Activated B cell treated with CpG ODN at 0.5 μM for 24 hours (primary cell): ENCODE measurements at places on chromosomes 4 and X.
A peak's percentile ranks its signal among the peaks of the same experiment; 100 is the strongest.

GRCh38 chrX:3697701-3698279, 15.7 kb downstream of the PRKX start:
- peaks cover 2% of the 10 kb centered on the region for H3K36me3 ChIP-seq
- peaks cover 58% of the 10 kb centered on the region for H3K4me1 ChIP-seq
- H3K27ac ChIP-seq = peak overlapping the region; percentile 64

GRCh38 chr4:172553216-172553615, 615.4 kb upstream of the GALNT7 start:
- H3K4me3 ChIP-seq = no peak overlapping the region
- H3K27ac ChIP-seq = no peak overlapping the region
- H3K36me3 ChIP-seq = no peaks in the 10 kb centered on the region
- no peaks in the 10 kb centered on the region for H3K4me1 ChIP-seq
- no peak for DNase-seq

GRCh38 chr4:101252721-101253120, 94.6 kb downstream of the PPP3CA start:
- no peaks in the 10 kb centered on the region for H3K36me3 ChIP-seq
- H3K27ac ChIP-seq = no peak overlapping the region
- H3K4me3 ChIP-seq = no peak overlapping the region
- H3K4me1 ChIP-seq = peaks cover 54% of the 10 kb centered on the region
- DNase-seq = no peak

DNA sequence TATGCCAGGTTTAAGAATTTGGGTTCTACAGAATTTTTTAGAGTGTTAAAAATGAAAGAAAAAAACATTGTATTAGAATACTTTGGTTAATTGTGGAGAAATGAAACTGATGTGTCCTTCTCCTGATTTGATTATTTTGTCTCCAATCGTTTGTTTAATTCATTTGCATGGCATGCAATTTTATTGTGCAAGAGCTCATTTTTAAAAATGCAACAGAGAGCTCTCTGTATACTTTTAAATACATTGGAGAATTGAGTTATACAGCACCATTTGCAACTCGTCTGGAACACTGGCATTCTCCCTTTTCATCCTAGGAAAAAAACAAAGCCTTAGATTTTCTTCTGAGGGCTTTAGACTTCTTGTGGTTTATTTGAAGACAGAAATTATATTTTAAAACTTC, 689 bp downstream of the EXOC1L start:
- H3K27ac ChIP-seq = no peak overlapping the region
- no peak overlapping the region for H3K4me3 ChIP-seq
- DNase-seq = no peak
- no peaks in the 10 kb centered on the region for H3K36me3 ChIP-seq
- peaks cover 17% of the 10 kb centered on the region for H3K27me3 ChIP-seq

GRCh38 chr4:100428051-100428450, 89.8 kb downstream of the EMCN start:
- H3K27me3 ChIP-seq = no peaks in the 10 kb centered on the region
- DNase-seq = no peak
- no peak overlapping the region for H3K4me3 ChIP-seq

DNA sequence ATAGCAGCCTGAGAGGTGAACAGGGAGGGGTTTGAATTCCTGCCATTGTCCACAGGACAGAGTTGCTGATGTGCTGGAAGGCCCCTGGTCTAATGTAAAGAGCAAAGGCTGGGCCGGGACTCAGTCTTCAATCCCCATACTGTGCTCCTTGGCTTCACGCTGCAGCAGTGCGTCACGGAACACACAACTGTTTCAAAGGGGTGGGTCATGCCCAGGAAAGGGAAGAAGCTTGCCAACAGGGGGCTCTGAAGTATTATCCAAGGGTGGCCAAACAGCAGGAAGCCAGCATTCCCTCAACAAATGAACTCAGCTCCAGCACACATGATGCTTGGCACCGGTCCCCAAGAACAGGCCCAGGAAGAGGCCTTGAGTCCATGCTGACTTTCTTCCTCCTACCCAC, 122.5 kb downstream of the NFKB1 start:
- H3K36me3 ChIP-seq = peaks cover 2% of the 10 kb centered on the region
- DNase-seq = no peak
- H3K27me3 ChIP-seq = no peaks in the 10 kb centered on the region
- H3K27ac ChIP-seq = no peak overlapping the region

DNA sequence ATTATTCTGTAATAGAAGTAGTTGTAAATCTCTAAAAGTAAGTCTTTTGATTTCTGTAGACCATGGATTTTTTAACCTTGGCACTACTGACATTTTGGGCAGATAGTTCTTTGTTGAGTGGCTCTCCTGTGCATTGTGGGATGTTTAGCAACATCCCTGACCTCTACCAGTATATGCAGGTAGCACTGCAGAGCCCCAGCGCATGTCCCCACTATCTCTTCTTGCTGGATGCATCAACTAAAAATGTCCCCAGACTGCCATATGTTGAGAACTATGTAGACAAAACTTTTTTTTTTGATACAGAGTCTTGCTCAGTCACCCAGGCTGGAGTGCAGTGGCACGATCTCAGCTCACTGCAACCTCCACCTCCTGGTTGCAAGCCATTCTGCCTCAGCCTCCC, 4.8 kb downstream of the UBE2K start:
- H3K4me1 ChIP-seq = peaks cover 43% of the 10 kb centered on the region
- no peak for DNase-seq
- peak overlapping the region; percentile 30 for H3K27ac ChIP-seq
- H3K36me3 ChIP-seq = peaks cover 24% of the 10 kb centered on the region

GRCh38 chrX:44155126-44155525, 181.9 kb upstream of the NDP start:
- no peaks in the 10 kb centered on the region for H3K36me3 ChIP-seq
- H3K4me3 ChIP-seq = no peak overlapping the region
- H3K4me1 ChIP-seq = no peaks in the 10 kb centered on the region
- H3K27me3 ChIP-seq = no peaks in the 10 kb centered on the region

DNA sequence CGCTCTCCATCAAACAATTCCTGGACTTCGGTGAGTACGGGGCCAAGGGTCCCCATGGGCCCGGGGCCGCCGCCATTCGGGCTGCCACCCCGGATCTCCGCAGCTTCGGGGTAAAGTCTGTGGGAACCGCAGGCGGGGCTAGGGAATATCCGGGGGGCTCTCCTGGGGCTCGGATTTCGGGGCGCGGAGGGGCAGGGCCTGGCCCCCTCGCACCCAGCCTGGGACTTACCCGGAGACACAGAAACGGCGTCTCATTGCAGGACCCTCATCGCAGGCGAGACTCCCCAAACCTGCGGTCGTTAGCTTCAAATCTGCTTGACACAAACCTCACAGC, 413 bp downstream of the PDK3 start:
- no peaks in the 10 kb centered on the region for H3K27me3 ChIP-seq
- H3K4me3 ChIP-seq = peak overlapping the region; percentile 74
- H3K27ac ChIP-seq = peak overlapping the region; percentile 35
- H3K36me3 ChIP-seq = no peaks in the 10 kb centered on the region
- DNase-seq = no peak
- H3K4me1 ChIP-seq = peaks cover 47% of the 10 kb centered on the region

DNA sequence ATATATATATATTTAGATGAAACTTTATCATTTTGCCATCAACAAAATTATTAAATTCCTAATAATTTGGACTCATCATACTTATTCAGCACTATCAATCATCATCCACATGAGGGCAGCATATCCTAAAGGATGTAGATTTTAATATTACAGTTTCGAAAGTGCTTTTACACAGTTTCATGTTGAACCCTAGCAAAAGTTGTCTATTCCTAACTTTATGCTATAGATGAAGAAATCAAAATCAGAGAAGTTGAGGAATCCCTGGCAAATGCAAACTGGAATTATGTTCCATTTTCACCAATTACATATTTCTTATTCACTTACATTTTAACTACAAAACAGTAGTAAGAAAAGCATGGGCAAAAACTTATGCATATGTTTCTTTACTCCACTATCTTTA, 36.6 kb upstream of the UGT2A1 start:
- H3K27ac ChIP-seq = no peak overlapping the region
- no peaks in the 10 kb centered on the region for H3K36me3 ChIP-seq
- no peaks in the 10 kb centered on the region for H3K27me3 ChIP-seq
- no peak for DNase-seq
- H3K4me3 ChIP-seq = no peak overlapping the region

GRCh38 chr4:156113138-156113765, 159.6 kb upstream of the CTSO start:
- no peak for DNase-seq
- H3K27ac ChIP-seq = no peak overlapping the region
- H3K4me3 ChIP-seq = no peak overlapping the region
